CD4-positive, alpha-beta T cell treated with Interleukin-17A for 1 hour (primary cell): ENCODE measurements at places on chromosomes 5 and 9.

GRCh38 chr5:178492278-178492677 is 97.9 kb downstream of the COL23A1 start:
- no peak for DNase-seq

DNA sequence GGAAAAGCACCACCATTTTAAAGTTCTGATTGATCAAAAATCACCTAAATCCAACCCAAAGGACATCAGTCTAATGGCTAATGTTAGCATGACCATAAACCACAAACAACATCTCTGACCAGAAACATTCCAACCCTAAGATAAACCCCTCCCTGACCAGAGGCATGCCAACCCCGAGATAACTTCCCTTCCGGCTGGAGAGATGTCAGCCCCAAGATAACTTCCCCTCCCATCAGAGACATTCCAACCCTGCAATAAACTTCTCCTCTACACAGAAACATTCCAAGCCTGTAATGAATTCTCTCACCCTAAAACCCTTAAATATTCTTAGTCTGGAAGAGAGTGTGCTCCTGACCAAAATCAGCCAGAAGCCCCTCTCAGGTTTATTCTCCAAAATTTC is 364.3 kb downstream of the KCNN2 start:
- no peak for DNase-seq

DNA sequence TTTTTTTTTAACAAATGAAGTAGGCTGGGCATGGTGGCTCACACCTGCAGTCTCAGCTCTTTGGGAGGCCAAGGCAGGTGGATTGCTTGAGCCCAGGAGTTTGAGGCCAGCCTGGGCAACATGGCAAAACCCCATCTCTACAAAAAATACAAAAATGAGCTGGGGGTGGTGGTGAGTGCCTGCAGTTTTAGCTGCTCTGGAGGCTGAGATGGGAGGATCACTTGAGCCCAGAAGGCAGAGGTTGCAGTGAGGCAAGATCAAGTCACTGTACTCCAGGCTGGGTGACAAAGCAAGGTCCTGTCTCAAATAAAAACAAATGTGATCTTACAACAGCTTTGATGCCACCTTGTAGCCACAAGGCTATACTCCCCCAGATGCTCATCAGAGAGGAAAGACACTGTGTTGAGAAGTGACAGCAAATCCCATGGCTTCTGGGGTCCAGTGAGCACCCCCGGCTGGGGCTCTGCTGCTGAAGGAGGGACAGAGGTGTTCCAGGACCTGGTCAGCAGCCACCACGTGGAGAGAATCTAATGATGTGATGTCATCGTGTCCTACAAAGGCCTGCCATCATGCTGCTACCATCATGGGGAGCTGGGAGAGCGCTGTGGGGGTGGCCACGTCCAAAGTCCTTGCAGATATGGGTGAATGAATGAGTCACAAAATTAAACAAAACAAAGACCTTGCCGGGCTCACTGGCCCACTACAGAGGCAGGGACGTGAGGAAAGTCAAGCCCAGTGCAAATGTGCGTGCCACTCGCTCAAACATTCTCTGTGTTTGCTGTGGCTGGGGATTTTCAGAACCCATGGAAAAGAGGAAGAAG is 60.7 kb downstream of the PRRT1B start:
- DNase-seq, result no peak

GRCh38 chr9:36023260-36024048 is 13.3 kb upstream of the RECK start:
- DNase-seq, result peak; percentile 73

DNA sequence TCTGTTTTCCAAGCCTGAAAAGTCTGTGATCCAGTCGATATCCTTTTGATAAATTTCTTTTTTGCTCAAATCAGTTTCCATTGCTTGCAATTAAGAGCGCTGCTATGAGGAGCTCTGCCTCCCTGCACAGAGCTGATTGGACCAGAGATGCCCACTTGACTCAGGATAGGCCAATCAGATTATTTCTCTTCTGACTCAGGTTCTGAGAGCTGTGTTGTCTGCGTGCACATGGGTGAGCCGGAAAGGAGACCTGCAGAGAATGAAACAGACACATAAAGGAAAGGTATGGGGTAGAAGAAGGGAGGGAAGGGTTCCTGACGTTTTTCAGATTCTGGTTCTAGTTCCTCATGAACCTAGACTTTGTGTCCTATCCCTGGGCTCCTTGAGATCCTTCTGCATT is 15.8 kb upstream of the FABP6 start:
- no peak for DNase-seq

GRCh38 chr9:87122947-87123685 is 175.8 kb upstream of the GAS1 start:
- no peak for DNase-seq

GRCh38 chr9:35237311-35237710 is 75.5 kb downstream of the UNC13B start:
- no peak for DNase-seq

GRCh38 chr5:34001241-34001841 is 6.5 kb downstream of the AMACR start:
- no peak for DNase-seq

DNA sequence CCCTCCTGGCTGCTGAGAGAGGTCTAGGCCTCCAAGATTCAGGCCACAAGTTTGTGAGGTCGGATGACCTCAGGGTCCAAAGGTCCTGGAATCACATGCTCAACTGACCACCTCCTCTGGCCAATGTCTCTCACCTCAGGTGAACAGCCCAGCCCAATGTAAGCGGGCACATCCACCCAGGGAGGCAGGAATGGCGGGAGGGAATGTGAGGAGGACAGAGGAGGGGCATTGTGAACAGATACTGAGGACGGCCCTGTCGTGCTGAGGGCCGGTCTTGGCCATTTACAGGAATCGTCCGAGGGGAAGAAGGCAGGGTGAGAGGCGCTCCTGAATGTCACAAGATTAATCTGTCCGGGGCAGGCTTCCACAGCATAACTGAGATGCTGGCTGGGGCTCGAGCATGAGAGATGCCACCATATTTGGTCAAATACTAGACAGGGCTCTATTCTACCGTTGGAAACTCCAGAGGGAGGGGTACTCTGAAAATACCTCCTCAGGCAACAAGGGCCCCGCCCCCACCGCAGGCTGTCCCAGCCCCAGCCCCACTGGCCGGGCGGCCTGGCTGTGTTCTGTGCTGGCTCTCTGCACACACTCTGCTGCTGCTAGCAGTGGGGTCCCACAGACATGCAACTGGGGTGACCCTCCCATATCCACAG is 1.5 kb upstream of the IL17B start:
- DNase-seq, result no peak

DNA sequence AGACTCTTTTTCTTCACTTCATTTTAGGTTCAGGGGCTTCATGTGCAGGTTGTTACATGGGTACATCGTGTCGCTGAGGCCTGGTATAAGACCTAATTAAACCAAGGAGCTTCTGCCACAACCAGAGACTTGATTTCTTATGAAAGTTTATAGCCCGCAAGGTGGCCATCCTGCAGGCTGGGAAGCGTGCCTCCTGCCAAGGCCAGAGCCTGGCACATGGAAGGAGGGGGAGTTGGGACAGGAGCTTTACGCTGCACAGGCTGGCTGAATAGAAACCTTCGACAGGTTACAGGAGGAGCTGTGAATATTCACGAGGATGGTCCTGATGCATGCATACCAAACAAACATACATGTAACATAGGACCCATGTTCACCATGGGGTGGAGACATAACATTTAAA is 50.1 kb upstream of the SIMC1 start:
- DNase-seq, result no peak

- no peak for DNase-seq
Measured at GRCh38 chr5:122145906-122146305, 16.6 kb downstream of the ZNF474 start.

GRCh38 chr5:82151662-82152061 is 126.5 kb downstream of the RPS23 start:
- DNase-seq, result no peak

GRCh38 chr5:35228310-35228709 is 2.0 kb downstream of the PRLR start:
- no peak for DNase-seq

DNA sequence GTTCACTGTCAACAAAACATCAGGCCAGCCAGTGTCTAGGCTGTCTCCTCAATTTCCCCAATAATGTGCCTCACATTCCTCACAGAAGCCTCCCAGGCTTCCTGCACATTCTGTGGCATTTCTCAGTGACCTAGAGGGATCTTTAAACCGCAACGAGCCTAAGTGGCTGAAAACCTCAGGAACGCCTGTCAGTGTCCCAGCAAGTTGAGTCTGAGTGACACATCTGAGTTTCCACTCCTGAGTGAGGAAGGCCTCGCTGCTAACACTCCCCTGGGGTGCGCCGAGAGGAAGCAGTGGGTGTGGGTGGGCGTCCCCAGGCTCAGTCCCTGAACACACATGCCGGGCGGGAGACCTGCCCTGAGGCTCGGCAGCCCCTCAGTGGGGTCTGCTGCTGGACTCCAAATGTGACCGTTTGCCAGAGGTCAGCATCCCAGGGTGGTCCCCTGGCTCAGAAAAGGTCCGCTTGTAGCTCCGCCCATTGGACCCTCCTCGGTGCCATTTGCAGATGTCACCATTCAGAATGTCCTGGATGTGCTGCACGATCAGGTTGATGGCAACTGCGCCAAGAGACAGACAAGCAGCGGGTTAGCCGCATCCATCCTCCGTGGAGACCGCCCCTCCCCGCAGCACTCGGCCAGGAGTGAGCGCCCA is 6.3 kb downstream of the UCK1 start:
- no peak for DNase-seq

- no peak for DNase-seq
Measured at GRCh38 chr5:64144425-64145215, 21.0 kb upstream of the RNF180 start.

- DNase-seq, result no peak
Measured at GRCh38 chr9:19720377-19720776, 68.5 kb downstream of the SLC24A2 start.

GRCh38 chr5:9194509-9194908 is 351.4 kb downstream of the SEMA5A start:
- no peak for DNase-seq

DNA sequence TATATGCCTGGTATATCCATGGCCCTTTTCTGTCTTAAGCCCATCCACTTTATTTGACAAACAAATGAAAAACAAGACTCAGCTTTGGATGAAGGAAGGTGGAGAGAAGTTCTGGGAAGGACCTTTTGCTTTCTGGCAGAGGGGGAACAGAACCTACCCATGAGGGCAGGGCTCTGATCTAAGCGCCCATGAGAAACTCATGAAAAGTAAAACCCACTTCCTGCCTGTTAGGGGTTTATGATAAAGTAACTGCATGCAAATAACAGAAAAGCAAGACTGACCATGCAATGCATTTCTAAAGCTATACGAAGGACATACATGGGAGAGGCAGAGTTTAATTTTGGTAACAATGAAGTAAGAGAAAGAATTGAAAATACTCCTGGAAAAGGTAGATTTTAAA is 181.9 kb upstream of the ADRA1B start:
- no peak for DNase-seq

- DNase-seq, result no peak
Measured at GRCh38 chr5:172871982-172872381, 37.9 kb downstream of the ERGIC1 start.

- DNase-seq, result no peak
Measured at GRCh38 chr9:268616-269015, 54.0 kb downstream of the DOCK8 start.

GRCh38 chr5:154236536-154237375 is 46.2 kb downstream of the GALNT10 start:
- DNase-seq, result peak; percentile 19

- no peak for DNase-seq
Measured at GRCh38 chr5:6754766-6755165, 41.5 kb downstream of the TENT4A start.

DNA sequence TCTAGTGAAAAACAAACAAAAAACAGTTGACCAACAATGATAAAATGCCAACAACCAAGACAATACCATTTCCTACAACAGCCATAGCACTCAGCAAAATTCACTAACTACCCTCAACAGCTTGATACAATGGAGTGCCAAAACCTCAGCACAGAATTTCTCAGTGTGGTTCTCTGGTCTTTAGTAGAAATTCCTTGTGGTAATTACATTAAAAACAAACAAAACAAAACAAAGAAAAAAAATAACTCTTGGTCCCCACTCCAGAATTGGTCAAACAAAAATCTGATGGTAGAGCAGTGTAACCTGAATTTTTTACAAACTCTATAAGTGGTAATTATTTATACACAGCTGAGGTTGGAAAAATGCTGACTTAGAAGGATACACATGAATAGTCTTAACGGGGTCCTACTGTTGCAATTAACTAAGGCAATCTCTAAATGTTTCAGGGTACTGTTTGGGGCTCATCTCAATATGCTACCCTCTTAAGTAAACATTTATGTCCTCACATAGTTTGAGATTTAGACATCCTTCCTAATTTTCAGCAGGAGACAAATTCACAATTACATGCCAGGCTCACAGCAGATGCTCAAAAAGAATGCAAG is 13.8 kb downstream of the CSNK1A1 start:
- no peak for DNase-seq

DNA sequence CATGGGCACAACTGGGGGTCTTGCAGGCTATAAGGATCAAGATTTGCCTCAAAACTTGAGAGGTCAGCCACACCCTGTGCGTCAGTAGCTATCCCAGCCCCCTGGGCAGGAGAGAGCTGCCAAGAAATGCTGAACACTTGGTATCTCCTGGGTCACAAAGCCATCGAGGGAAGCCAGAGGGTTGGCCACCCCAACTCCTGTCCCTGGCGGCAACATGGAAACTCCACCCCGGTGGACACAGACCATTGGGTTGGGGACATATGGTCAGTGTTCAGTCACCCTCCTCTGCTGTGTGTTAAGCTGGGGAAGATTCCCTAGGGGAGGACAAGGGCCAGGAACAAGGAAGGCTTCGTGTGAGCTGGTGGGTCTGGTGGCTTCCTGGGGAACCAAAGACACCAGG is 140.6 kb downstream of the C5orf15 start:
- DNase-seq, result no peak

- DNase-seq, result no peak
Measured at GRCh38 chr5:120326651-120327050, 137.4 kb upstream of the PRR16 start.

GRCh38 chr9:32067261-32067660 is 317.2 kb upstream of the ACO1 start:
- DNase-seq, result no peak

DNA sequence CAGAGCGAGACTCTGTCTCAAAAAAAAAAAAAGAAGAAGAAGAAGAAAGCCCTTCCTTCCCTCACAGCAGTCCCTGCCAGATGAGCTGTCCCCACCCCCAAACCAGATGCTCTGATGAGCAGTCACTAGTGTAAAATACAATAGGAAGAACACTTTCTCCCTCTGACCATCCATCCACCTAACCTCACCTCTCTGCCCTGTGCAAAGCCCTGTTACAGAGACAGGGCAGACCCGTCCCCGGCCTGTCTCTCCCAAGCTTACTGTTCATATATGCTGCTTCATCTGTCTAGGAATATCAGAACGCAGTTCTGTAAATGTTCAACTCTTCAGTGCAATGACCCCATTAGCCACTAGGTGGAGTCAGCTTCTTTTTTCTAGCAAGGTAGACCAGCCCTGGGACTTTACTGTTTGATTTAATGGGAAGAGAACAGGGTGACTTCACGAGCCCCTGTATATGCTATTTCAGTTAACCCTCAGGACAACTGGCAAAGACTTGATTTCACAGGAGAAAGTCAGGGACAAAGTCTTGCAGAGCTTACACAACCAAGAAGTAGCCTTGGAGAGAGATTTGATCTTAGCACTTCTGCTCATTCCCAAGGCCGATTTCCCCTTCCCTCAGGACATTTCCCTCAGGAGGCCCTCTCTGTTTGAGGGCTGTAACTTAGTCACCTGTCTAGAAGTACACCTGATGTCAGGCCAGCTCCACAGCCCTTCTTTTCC is 14.9 kb upstream of the FGFR4 start:
- peak; percentile 77 for DNase-seq

- DNase-seq, result no peak
Measured at GRCh38 chr5:169152453-169152852, 148.5 kb downstream of the SLIT3 start.

- DNase-seq, result no peak
Measured at GRCh38 chr9:96344458-96345180, 38.9 kb downstream of the SLC35D2 start.

- no peak for DNase-seq
Measured at GRCh38 chr9:4144869-4145268, 155.0 kb downstream of the GLIS3 start.
